Activated CD4-positive, alpha-beta T cell treated with anti-CD3 and anti-CD28 coated beads, Interleukin-2, amount 10 ng/mL, durations not matched to agents 24 days and 14 days (primary cell): ENCODE measurements at places on chromosomes 7 and 10.

DNA sequence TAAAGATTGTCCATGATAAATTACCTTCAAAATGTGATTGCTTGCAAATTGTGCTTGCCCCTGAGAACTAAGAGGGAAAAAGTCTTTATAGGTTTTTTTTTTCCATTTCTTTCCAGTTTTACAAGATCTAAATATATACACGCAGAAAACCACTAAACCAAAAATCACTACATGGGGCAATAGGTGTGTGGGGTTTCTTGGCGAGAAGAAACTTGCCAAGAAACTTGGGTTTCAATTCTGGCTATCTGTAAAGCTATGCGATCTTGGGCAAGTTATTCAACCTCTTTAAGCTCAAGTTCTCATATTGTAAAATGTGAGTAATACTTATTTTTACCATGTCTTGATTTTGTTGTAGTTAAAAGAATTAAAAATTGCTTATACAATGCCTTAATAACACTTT is 17.0 kb downstream of the CUBN start:
- no peak for DNase-seq

DNA sequence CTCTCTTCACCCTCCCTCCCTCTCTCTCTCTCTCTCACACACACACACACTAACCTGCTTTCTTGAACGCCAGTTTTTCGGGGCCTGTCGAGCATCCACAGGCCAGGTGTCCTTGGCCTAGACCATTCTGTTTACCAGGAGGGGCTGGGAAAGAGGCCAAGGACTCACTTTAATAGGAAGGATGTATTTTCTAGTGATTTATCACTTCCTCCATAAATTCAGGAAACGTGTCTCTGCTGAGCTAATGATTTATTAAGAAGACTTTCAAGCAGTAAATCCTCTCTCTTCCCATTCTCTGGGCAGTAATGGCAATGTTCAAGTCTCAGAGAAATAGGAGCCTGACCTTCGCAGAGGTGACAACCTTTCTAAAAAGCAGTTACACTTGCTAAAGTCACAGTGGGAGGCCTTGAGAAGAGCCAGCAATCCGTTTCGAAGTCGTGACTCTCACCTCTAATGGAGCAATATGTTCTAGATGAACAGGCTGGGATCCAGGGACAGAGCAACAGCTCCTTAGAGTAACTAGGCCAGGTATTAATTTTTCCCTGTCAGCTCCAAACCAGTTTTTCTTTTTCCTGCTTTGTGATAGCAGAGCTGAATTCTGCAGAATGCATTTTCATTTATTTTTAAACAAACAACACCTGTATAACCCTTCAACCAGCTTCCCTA is 1357.5 kb upstream of the SORCS1 start:
- DNase-seq, result no peak

GRCh38 chr7:131106681-131107336 is 220.9 kb upstream of the MKLN1 start:
- DNase-seq, result peak; percentile 87

- DNase-seq, result no peak
Observed at GRCh38 chr7:104553074-104553473, 224.7 kb downstream of the LHFPL3 start.

DNA sequence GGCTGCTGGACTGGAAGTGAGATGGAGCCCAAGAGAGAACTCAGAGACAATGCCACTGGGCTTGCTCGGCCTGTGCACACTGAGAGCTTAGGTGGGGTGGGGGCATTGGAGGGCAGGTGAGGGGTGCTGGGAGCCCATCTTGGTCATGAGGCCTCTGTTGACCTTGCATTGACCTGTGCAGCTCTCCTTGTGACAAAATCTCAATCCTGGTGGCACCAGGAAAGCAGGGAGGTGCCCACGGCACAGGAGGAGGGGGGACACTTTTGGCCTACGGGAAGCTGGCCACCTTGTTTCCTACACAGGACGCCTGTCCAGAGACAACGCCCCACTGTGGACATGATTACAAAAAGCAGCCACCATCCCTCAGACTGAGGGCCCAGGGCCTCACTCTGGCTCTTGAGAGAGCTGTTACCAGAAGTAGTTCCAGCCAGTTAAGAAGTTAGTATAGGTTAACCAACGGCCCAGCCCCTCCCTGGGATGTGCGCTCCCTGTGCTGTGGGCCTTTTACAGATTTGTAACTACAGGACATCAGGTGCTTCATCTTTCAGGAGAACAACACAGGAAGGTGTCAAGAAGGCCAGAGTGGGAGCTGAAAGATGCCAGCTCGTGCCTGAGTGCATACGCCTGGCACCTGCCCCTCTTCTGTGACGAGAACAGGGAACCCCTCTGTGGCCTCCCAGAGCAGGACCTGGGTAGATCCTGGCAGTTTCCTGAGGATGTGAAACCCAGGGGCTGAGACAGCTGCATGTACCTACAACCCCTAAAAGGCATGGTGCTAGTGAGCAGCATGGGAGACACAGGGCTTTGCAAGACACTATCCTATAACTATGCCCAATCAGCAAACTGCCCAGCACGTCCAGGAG is 10.3 kb downstream of the PKD1L1 start:
- no peak for DNase-seq

- no peak for DNase-seq
Observed at GRCh38 chr7:147432576-147432975, 1158.0 kb upstream of the C7orf33 start.

DNA sequence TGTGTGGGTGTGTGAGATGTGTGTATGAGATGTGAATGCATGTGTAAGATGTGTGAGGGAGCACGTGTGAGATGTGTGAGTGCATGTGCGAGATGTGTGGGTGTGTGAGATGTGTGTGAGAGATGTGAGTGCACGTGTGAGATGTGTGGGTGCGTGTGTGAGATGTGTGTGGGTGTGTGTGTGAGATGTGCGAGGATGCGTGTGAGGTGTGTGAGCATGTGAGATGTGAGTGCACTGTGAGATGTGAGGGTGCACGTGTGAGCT is 31.0 kb downstream of the PPIF start:
- no peak for DNase-seq

GRCh38 chr7:84912993-84913635 is 273.7 kb downstream of the SEMA3D start:
- DNase-seq, result no peak
